ENCODE measurements at places on chromosomes 7 and 10. TPM values are rescaled to one million over a fixed set of nuclear protein-coding genes. Genes with fewer than 3 reads are reported as not detected.

GRCh38 chr10:95741807-95742467, 14.0 kb upstream of the ENTPD1 start:
- DNase-seq, result no peak

DNA sequence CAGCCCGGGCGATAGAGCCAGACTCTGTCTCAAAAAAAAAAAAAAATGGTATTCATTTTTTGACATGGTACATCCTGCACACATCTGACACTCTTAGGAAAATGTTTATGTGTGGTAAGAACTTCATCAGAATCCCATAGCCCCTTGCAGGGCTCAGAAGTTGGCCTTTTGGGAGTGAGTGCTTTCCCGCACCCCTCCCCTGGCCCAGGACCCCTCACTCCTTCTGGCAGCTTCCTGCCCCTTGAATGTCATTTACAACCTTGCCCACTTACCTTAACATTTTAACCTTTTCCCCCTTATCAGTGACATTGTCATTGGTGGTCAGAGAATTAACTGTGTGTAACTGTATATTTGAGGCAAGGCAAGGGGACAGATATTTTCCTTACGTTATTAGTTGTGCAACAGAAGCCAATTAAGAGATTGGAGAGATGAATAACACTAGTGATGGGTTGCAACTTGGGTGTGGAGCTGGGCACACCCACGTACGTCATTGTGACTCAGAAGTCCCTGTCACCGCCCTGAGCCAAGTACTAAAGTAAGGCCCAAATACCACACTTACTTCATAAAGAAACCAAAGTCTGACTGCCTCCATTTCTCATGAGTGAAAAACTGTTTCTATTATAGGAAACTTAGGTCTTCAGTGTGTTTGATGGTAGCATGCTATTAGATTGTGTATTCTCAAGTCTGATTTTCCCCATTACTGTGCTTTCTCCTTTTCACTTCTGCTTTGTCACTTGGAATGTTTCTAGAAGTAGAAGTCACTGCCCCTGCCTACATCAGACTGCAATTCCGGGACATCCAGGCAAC, 31.6 kb downstream of the OGDH start:
- no peak for DNase-seq

GRCh38 chr7:56046721-56047445, 4.4 kb downstream of the PSPH start:
- DNase-seq, result peak; percentile 91

GRCh38 chr7:46654546-46655443, 733.7 kb upstream of the IGFBP3 start:
- DNase-seq, result peak; percentile 97

DNA sequence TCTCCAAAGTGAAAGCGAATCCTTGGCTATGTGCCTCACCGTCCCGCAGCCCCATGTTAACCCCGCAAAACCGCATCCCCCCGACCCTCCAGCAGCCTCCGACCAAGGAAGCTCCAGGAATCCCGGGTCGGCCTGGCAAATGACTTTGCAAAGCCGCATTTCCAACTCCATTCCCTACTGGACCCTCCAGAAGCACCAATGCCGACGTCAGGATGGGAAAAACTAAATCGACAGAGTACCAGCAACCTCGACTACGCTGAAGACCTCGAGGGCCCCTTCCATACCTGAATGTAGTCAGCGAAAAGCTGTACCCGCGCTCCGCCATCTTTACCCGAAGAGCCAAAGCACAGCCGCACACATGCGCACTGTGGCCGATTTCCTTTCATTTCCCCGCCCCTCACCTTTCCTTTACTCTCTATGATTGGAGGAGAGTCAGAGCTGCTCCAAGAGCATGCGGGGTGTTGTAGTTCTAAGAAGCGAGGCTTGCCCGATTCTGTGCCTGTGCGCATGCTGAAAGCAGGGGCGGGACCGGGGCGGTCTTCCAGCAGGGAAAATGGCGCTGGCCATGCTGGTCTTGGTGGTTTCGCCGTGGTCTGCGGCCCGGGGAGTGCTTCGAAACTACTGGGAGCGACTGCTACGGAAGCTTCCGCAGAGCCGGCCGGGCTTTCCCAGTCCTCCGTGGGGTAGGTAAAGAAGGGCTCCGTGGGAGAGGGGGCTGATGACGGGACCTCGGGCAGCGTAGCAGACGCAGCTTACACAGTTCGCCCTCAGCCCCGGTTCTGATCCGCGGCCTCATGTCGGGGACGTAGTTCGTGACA, at the start of the genes MRPL32 and PSMA2:
Gene MRPL32 (plus strand): TSS at position 543 of the 818 bp plus-strand sequence. CDS start 11 bp downstream, at position 554.
Gene PSMA2 (minus strand): TSS at position 341 of the 818 bp plus-strand sequence. CDS start 16 bp downstream, at position 325.
- peak; percentile 88 for DNase-seq

DNA sequence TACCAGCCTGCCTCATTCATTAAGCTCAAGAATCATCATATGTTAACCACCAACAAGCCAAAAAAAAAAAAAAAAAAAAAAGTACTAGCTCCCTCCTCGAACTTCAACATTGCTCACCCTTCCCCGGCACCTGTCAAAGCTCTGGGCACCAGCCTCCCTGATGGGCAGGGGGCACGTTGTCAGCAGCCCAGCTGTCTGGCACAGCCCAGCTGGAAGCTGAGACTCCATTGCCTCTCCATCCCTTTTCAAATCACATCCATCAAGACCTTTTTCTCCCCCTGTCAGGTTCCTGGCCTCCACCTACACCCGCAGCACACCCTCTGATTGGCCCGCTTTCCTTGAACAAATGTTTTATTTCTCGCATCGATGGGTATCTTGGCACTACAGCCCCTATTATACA, 913.3 kb upstream of the AUTS2 start:
- DNase-seq, result no peak

The ZNF862 gene
- 8.0 TPM for total RNA-seq

GRCh38 chr10:69663369-69663947, 33.4 kb downstream of the FAM241B start:
- no peak for DNase-seq

GRCh38 chr7:156437021-156437614, 203.5 kb upstream of the RNF32 start:
- no peak for DNase-seq

DNA sequence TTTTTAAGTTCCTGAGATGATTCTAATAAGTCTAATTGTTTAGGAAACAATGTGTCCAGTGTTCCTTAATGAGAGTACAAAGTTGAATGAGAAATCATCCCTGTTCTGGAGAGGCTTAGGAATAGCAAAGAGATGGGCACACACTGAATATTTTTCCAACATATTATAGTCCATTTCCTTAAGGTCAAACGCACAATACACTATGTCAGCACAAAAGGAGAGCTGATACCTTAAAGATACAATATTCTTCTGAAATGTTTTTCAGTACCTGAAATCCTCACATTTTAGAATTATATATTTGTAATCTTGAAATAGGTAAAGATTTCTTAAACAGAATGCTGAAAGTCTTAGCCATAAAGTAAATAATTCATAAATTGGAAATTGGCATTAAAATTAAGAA, 183.2 kb downstream of the GRM3 start:
- DNase-seq, result no peak

The OR13A1 gene
- not detected for total RNA-seq

DNA sequence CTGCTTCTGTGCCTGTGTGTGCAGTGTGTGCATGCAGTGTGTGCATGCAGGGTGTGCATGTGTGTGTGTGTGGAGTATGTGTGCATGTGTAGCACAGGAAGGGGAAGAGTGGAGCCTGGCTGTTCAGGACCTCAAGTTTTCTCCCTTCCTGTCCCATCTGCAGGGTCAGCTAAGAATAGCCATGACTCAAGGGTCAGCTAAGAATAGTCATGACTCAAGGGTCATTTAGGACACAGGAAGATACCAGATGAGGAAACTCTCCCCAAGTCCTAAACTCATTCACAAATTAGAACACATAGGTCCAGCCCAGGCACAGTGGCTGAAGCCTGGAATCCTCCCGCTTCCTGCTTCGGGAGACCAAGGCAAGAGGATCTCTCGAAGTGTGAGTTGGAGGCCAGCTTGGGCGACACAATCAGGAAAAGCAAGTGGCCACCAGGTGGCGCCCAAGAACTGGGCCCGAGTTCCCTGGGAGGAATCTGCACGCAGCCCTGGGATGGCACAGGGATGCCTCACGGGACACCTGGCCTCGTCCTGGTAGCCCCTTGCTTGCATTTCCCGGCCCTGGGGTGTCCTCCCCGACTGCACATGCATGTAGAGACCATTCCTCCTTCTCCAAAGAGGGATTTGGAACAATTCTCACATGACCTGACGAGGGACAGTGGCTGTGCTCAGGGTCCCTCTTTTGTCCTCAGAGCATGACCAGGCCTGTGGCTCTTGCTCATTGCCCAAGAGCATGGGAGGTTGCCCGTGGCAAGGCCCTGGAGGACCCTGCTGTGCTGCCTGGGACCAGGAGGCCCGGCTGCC, 21.4 kb upstream of the VOPP1 start:
- no peak for DNase-seq

DNA sequence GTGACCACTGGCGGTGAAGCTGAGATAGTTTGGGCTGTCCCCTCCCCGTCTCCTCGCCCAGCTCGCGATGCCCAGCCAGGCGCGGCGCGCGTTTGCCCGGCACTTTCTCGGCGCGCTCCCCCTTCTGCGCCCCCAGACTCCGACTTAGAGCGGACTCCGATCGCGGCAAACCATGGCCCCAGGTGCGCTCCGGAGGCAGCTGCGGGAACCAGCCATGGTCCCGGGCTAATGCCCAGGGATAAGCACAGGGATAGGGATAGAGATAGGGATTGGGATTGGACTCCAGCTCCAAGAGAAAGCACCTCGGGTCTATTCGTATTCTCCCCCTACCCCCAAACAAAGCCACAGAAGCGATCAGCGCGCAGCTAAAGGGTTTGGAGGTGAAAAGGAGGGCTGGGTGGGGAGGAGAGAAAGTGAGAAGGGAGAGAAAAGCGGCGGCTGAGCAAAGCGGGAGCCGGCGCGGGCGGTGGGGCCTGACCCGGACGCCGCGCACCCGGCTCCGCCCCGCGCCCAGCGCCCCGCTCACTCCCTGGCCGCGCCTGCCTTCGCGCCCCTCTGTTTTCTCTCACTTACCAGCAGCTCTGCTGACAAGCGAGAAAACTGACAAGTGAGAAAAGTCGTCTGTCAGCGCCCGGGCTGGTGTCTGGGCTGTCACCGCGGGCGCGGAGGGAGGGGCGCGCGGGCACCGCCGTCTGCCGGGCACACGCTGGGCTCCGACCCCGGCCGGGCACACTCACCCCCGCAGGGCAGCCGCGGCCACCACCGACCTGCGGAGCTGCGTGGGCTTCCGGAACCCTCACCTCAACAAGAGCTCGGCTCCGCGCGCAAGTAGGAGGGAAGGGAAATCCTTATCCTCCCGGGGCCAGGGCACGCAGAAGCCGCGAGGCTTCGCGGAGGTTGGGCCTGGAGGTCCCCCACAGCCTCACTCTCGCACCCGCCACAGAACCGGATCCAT, at the start of gene PDE1C:
Gene PDE1C (minus strand): TSS at position 2 of the 955 bp plus-strand sequence.
- DNase-seq, result no peak
